ENCODE measurements at places on chromosomes 2 and 18.

DNA sequence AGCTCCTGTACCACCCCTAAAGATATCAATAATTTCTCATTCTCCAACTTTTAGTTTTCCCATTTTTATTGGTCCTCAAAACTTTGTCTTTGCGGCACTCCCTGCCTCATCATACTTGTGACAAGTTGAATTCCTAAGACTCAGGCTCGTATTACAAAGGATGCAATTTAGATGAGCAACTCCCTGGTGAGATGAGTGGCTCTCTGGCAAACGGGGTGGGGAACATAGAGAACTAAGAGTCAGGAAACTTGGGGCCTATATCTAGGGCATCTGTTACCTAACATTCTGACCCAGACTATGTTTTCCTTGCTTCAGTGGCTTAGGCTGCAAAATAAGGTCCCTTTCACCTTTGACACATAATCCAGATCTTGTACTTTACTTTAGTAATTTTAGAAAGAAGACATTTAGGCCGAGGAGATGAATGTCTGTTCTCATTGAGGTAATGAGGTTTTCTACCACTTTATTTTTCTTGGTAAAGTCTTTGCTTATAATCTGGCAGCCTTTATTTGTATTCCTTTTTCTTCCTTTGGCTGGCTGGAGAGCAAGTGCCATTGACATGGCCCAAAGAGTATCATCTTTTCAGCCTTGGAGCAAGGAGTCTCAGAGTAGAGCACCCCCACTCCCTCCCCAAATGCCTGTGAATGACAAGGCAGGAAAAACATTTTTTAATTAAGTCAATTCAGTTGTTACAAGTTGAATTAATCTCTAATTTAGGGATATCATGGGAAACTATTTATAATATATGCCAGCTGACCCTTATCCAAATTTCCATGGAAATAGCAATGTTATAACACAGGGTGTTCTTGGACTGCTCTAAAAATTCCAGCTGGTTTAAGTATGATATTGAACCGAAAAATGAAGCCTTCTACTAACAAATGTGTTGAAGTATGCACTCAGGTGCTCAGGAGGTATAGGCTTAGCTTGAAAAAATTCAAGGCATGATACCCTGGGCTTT lies 15.2 kb downstream of the TSPYL6 start:
- DNase-seq: no peak

DNA sequence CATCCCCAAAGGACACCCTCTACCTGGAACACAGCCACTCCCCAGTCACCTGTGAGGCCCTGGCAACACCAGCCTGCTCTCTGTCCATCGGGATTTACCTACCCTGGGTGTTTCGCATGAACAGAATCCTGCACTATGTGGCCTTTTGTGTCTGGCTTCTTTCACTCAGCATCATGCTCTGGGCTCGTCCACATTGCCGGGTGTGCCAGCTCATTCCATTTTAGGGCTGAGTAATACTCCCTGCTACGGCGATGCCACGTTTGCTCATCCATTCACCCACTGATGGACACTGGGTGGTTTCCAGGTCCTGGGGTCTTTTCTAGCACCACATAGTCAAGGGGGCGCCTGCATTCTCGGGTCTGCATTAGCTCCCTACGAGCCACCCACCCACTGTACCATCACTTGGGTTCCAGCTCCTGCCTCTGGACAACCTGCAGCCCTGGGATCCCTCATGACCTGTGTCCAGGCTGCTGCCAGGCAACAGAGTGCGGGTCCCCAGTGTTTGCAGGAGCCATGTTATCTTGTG lies 22.0 kb downstream of the KCNF1 start:
- no peak for DNase-seq

DNA sequence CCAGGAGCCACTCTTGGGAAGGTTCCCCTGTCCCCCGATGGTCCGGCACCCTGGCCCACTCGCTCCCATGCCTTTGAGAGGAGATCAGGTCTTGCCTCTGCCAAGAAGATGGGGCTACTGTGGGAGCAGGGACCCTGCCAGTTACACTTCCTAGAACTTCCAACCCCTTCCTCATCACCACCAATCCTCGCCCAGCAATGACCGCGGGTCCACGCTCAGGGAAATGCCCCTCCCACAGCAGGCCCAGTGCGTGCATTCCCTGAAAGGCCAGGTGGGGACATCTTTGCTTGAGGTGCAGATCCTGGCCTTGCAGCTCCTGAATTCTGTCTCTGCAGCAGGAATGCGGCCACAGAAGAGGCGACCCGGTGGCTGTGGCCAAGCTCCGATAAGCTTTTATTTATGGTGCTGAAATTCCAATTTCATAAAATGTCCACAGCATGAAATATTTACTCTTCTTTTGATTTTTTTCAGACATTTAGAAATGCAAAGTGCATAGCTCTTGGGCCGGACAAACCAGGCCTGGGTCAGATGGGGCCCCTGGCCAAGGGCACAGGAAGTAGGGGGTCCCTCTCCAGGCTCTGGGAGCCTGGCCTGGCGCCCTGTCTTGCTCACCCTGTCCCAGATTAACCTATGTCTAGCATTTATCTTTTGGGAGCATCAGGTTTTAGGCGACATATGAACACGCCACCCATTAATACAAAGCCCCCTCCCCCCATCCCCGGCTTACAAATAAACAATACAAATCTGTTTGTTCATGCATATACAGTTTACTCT lies 29.8 kb downstream of the PXDN start:
- no peak for DNase-seq

GRCh38 chr2:172437419-172438341 lies 10.3 kb downstream of the ITGA6 start:
- DNase-seq: no peak

DNA sequence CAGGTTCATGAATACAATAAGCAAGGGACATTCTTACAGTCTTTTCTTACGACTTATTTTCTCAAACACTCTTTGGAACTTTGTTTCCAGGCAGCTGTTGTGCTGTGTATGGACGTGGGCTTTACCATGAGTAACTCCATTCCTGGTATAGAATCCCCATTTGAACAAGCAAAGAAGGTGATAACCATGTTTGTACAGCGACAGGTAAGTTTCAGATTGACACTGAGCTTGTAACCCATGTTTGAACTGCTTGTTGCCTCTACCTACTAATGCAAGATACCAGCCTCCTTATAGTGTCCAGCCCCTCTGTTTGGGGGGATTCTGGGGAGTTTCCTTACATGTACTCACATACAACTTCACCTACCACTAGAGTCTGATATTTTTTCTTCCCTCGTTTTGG lies 3.8 kb downstream of the XRCC5 start:
- DNase-seq: no peak

- no peak for DNase-seq
These were observed 45.7 kb downstream of the RND3 start for GRCh38 chr2:150441784-150442183.

DNA sequence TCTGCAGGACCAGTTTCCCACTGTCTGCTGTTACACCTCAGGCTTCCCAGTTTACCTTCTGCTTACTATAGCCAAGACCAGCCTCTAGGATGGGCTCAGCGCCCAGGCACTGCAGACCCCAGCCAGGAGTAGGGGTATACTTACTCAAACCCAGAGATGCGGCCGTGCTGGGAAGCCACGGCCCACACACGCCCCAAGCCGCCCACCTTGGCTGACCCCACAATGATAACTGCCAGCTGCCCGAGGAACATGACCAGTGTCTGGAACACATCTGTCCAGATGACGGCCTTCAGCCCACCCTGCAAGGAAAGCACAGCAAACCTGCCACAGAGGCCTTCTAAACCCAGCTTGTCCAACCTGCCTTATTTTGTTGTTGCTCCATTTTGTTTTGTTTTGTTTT lies 6.6 kb upstream of the ATRAID start:
- no peak for DNase-seq

- DNase-seq: no peak
These were observed 371.2 kb downstream of the INSIG2 start for GRCh38 chr2:118459426-118459825.

DNA sequence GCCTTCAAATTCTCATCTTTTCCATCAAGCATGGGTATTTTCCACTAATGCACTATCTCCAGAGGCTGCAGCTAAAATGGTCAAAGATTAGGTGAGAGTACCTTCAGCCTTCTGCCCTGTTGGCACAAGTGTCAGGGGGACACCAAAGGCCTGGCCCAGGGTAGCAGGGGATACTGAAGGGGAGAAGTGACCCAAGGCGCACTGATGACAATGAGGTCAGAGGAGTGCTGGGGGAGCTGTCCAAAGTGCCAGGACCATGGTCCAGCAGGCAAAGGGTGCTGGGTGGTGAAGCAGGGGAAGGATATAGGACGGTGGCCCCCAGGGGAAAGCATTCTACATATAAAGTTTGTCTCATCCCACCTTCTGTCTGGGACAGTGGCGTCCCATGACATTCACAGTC lies 303.4 kb downstream of the SMAD2 start:
- DNase-seq: no peak

DNA sequence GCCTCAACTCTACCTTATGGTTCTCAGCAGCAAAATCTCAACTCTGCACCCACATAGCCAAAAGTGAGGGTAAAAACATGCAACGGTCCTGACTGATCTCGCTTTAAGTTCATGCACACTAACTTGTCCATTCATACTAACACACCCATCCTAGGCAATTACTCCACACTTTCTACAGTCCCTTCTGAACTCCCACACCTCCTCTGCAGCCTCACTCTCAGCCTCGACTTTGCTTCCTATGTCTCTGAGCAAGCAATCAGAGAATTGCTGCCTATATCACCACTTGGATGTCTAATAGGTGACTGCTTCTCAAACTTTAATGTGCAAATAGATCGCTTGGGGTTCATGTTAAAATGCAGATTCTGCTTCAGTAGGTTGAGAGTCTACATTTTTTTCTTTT lies 7.8 kb upstream of the TMBIM1 start:
- DNase-seq: no peak
